ENCODE measurements at places on chromosomes 5 and 9.

GRCh38 chr5:150066901-150067396, 19.4 kb downstream of the CSF1R start:
- DNase-seq: no peak

DNA sequence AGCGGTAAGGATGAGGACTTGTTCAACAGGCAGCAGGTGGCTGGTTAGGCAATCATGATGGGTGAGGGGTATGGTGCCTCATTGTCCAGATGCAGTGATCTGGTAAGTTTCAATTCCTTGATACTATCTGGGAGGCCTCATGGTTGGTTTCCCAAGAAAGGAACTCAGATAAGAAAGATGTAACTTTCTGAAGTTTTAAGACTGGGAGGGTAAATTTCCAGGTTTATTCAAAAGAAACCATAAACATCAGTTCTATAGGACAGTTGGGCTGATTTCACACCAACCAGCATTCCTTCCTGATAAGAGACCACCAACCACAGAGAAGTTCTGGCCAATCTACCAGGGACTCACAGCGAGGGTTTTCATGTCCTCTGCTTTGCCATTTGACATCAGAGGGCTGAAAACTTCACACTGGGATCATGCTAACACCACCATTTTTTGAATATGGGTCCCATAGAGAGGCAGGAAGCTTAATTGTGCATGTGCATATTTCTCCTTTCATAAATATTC, 773 bp upstream of the AGGF1 start:
- no peak for DNase-seq

- no peak for DNase-seq
Measured at GRCh38 chr5:2685651-2686272, 65.7 kb downstream of the IRX2 start.

GRCh38 chr5:162956570-162956969, 480.8 kb upstream of the CCNG1 start:
- DNase-seq: no peak

DNA sequence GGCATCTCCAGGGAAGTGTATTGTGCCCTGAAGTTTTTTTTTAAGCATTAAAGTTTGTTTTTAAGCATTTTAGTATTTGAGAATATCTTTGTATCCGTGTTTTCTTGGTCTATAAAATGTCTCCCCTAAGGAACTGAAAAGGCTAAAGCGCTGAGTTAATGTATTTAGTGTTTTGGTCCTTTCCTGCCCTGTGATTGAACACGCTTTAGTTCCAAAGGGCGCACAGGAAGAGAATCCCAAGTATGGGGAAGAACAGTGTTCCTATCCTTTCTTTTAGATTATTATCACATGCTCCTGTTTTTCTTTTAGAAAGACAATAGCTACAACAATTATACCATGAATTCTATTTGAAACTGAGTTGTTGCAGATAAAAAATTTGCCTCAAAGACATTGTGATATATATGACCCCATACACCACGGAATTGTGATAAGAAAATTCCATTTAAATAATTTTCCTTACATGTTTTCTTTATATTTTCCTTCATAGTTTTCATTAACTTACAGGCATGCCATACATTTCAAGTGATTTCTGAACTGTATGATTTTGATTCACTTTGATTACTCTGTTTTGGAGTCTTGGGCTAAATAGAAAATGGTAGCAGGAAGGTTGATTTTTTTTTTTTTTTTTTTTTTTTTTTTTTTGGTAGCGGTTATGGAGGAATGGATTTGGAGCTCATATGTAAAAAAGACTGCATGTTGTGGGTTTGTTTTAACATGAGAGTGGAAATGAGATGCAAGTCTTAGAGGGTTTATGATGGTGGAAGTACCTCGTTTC, 3.1 kb downstream of the HSPA4 start:
- DNase-seq: no peak

DNA sequence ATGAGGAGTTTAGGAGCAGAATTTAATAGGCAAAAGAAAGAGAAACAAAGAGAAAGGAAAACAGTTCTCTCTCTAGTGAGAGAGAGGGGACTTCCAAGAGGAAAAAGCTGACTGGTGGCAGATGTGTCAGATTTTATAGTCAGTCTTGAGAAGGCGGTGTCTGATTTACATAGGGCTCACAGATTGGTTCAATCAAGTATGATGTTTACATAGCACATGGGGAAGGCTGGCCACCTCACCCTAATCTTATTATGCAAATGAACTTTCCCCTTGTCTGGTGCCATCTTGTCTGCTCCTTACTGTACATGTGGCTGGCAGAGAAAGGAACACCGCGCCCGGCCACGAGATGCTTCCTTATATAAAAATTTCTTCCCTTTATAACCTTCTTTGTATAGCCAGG, 24.7 kb downstream of the UNC13B start:
- no peak for DNase-seq

- DNase-seq: no peak
Measured at GRCh38 chr9:134014946-134015345, 10.3 kb upstream of the BRD3OS start.

DNA sequence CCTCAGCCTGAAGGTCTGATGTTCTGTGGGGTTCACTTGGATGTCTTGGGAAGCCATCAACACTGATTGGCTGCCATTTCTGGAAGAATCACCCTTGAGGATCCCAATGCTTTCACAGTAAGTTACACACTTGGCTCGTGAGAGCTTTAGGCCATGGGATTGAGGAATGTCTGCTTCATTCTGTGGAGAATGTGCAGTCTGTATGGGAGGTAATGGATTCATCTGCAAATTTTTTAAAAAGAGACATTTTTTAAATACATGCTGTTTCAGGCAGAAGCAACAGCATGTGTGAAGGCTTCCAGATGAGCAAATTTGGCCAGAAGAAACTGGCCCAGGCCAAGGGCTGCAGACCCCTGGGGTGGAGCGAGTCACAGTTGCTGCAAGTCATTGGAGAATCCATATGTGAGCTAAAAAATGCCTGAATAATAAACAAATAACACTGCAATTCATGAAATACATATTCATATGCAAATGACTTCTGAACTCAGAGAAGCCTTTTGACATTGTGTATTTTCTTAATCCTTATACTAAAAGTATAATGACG, 146.3 kb upstream of the RASEF start:
- DNase-seq: no peak

- DNase-seq: no peak
Measured at GRCh38 chr5:34876275-34876674, 37.3 kb downstream of the TTC23L start.

DNA sequence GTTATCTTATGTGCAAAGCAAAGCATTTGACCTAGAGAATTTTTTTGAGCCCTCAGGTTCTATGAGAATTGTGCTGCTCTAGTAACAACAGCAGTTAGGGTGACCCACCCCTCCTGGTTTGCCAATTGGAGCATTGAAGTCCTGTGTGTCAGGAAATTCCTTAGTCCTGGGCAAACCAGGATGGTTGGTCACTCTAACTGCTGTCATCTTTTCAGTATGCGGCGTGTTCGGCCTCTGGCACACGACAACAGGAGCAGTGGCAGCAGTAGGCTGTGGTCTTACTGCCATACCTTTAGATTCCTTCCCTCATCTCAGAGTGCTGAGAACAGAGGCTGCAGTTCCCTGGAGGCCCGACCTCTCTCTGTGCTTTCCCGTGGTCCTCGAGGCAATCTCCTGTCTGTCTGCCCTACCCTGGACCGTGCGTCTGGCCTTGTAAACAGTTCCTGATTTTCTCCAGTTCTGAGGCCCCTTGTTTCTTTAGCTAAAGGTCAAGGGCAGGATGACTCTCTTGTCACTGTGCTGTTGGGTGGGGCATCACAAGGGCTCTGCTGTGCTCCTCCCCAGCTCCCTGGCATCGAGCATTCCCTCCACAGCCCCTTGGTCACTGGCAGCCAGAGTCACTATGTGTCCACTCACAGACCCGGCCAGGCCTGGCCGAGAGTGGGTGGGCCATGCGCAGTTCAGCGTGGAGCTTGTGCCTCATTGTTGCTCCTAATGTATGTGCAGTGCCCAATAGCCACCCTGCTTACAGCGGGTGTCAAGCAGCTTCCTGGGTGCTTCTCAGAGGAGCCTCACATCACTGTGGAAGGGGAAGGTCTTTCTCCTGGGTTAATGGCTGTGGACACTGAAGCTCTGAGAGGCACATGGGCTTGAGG, 18.5 kb upstream of the COL15A1 start:
- no peak for DNase-seq

- DNase-seq: no peak
Measured at GRCh38 chr5:143262393-143263174, 140.9 kb downstream of the NR3C1 start.

DNA sequence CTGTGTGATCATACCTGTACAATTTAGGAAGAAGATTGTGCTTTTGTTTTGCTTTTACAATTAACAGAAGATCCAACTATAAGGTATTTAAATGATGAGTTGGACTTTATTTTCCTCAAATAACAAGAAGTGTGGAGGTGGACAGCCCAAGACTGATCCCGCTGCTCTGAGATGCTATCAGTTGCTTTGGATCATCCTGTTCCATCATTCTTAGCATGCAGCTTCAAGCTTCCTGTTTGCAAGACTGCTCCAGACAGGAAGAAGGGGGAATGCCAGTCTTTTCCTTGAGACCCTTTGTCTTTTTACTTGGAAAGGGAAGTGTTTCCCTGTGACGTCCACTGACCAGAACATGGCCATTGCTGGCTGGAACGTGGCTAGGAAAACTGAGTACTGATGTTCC, 250.8 kb downstream of the ZSWIM6 start:
- no peak for DNase-seq

- DNase-seq: peak; percentile 95
Measured at GRCh38 chr9:36765468-36766341, 193.0 kb downstream of the MELK start.

- DNase-seq: no peak
Measured at GRCh38 chr9:2621722-2622460, at the start of gene VLDLR. Gene VLDLR, plus strand, starts transcription at chr9:2621787. Its CDS starts 403 bp downstream, at chr9:2622190.

DNA sequence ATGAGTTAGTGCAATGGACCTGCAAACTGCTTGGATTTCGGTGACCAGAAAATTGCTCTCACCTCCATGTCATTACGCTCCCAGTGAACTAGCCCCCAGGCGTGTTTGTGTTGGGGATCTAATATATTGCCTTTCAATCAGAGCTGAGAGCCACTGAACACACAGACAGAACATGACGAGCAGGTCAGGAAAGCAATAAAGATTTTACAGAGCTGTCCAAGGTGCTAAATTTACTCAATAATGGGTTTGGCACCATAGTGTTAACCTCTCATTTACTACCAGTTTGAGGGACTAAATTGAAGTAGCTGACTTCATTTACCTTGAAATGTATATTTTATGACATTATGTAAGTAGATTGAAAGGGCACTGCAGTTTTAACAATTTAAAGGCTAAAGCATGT, 383.0 kb downstream of the EBF1 start:
- no peak for DNase-seq

DNA sequence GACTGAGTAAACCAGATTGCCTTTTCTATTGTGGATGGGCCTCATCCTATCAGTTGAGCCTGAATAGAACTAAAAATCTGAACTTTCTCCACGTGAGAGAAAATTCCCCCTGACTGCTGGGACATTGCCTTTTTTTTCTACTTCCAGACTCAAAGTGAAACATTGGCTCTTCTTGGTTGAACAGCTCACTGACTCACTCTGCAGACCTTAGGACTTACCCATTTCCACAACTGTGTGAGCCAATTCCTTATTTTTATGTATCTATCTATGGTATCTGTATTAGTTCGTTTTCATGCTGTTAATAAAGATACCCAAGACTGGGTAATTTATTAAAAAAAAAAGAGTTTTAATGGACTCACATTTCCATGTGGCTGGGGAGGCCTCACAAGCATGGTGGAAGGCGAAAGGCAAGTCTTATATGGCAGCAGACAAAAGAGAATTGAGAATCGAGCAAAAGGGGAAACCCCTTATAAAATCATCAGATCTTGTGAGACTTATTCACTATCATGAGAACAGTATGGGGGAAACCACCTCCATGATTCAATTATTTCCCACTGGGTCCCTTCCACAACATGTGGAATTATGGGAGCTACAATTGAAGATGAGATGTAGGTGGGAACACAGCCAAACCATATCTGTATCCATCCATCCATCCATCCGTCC, 306.7 kb upstream of the SLC24A2 start:
- no peak for DNase-seq

GRCh38 chr9:19553441-19553840, 144.6 kb downstream of the ACER2 start:
- DNase-seq: no peak

DNA sequence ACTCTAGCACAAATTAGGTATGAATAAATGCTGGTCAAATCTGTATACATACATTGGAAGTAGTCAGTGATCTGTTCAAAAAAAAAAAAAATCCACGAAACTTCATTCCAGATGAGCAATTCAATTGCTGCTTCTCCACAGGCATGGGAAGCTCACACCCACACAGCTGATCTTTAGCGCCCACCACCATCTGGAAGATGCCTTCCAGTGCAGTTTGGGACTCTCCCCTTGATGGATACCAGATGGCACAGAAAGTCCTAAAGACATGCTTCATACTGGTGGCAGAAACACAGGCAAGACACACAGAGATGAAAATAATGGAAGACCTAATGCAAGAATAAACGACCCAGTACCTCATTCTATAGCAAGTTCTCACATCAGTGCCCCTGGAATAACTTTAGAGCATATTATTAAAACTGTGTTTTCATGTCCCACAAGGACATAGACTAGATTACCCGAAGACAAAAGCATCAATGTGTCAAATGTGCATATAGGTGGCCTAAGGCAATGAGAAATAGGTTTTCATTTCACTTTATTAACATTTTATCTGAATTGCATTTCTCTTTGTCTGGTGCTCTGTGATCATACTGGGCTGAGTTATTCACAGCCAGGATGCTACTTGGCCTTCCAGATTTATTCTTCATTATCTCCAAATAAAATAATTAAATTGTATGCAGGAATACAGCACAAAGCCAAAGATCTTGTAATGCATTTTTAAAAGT, 135.4 kb upstream of the TAS2R1 start:
- no peak for DNase-seq

DNA sequence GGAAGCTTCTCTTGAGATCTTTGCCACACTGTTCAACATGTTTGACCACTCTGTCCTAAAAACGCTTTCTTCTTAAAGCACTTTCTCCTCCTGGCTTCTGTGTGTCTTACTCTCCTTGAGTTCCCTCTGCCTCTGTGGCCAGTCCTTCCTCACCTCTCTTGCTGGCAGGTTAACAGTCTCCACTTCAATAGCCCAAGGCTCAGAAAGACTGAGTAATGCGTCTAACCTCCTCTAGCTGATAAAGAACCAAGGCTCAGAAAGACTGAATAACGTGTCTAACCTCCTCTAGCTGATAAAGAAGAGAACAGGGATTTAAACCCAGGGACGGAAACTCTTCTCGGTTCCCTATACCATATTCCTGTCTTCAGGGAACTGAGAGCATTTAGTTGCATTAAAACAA, 205.2 kb downstream of the AOPEP start:
- no peak for DNase-seq

GRCh38 chr5:42564689-42565356, 141.6 kb downstream of the GHR start:
- DNase-seq: no peak

DNA sequence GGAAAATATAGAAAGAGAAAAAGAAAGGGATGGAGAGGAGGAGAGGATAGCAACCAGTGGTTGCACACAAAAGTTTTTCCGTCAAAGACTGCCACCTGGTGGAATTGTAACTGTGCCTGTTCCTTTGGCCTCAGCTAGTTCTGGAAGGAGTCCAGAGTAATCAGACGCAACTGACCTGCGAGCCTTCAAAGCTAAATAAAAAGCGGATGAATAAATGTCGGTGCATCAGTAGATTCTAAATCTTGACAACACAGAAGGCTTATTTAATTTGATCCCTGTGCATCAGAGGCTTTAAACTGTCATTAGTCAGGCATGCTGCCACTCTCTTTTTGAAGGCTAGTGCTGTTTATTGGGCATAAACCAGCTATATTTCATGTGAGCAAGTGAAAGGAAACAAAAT, 132.9 kb upstream of the ACO1 start:
- DNase-seq: peak; percentile 58

- DNase-seq: no peak
Measured at GRCh38 chr5:145750199-145750598, 84.9 kb downstream of the PRELID2 start.

- DNase-seq: no peak
Measured at GRCh38 chr9:72292874-72293607, 72.0 kb downstream of the ZFAND5 start.
